Mucosa of descending colon (tissue), 3 donors: ENCODE measurements at places on chromosomes 12 and 14. TPM values are rescaled to one million over a fixed set of nuclear protein-coding genes. Genes with fewer than 3 reads are reported as not detected.

- no peak for DNase-seq
These were observed 2.4 kb upstream of the MLH3 start for GRCh38 chr14:75053396-75054291.

DNA sequence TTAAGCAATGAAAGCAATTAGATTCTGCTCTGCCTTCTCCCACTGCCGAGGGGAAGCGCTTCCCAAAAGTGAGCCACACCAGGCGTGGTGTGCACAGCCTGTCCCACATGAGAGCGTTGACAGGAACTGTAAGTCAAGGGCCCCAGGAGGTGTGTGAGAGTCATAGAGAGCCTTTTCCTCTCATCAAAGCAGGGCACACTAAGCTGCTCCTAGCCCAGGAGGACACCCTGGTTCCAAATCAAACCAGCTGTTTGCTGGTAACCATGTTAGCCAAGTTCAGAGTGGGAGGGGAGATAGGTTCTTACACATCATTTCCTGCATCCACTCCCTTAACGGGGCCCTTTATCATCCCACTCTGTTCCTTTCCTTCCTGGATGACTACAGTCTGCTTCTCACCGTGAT lies 98.3 kb downstream of the SPTSSA start:
- no peak for DNase-seq

Gene MMP19
- 5.0 TPM for total RNA-seq

Gene KRT71
- not detected for total RNA-seq

DNA sequence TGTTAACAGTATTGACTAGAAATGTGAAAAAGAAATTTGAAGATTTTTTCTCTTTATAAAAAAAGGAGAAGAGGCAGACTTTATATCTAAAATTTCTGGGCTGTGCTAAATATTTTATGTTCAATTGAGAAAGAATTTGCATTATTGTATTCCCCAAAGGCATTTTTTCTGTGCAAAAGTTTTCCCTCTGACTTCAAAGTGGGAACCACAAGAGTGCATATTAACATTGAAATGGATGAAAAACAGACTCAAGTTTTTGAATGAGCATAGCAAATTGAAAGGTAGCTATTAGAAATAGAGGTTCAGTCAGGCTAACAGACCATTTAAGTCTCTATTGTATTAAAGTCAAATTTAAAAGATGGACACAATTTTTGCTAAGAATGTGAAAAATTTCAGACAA lies 95.2 kb downstream of the RASSF9 start:
- DNase-seq: no peak

DNA sequence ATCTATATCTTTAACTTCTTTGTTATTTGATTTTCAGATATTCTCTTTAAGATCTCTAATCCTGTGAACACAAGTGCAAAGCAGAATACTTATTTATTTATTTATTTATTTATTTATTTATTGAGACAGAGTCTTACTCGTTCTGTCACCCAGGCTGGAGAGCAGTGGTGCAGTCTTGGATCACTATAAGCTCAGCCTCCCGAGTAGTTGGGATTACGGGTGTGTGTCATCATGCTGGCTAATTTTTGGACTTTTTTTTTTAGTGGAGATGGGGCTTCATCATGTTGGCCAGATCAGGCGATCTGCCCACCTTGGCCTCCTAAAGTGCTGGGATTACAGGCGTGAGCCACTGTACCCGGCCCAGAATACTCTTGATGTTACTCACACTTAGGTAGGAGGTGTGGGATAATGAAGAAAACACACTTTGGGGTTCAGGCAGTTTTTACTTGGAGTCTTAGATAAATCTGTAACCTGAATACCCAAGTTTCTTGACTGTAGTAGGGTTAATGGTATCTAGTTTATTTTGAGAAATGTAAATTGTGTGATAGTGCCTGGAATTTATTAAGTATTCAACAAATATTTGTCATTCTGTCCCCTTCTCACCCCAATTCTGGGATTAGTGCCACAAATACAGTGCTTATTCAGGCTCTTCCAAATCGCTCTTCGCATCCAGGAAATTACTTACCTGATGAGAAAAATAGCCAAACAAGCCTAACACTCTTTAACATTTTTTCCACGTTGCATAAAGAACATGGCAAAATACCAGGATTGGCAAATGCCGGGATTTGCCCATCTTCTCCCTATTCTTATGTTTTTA lies 33.0 kb downstream of the METAP2 start:
- DNase-seq: no peak

DNA sequence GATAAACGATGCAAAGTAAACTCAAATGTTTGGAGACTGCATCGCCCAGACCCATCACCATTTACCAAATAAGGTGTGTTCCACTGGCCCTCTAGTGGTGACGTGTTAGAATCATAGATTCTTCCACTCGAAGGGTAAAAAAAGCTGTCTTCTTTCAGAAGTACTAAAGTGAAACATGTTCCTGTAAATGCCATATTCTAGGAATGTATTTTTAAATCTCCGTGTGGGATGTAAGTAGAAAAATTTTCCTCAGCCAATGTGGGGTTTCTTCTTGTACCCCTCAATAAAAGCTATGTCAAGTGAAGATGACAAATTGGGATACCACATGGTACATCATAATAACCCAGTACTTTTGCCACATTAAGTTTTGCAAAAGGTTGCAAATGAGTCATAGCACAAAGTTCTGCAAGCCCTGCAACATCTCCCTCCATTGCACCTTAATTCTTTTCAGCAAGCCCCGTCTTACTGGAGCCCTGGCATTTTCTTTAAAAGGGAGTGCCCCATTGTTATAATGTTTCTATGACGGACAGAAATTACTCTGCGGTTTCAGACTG lies 100.8 kb downstream of the CCER1 start:
- no peak for DNase-seq

Gene HNF1A
- 6.5 TPM for total RNA-seq

DNA sequence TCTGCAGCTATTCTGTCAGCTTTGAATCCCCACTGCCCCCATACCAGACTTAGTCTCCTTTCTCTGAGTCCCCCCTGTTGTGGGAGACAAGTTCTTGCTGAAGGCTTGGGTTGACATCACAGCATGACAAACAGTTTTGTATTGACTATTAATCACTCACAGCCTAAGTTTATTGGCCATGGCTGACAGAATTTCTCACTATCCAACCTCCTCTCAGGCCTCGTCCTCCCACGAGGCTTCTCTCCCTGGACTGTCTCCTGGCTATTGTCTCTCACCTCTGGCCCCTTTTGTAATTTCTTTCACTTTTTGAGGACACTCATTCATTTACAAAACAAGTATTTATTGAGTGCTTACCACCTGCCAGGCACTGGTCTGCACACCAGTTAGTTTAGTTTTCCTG lies 35.2 kb upstream of the DCD start:
- no peak for DNase-seq

DNA sequence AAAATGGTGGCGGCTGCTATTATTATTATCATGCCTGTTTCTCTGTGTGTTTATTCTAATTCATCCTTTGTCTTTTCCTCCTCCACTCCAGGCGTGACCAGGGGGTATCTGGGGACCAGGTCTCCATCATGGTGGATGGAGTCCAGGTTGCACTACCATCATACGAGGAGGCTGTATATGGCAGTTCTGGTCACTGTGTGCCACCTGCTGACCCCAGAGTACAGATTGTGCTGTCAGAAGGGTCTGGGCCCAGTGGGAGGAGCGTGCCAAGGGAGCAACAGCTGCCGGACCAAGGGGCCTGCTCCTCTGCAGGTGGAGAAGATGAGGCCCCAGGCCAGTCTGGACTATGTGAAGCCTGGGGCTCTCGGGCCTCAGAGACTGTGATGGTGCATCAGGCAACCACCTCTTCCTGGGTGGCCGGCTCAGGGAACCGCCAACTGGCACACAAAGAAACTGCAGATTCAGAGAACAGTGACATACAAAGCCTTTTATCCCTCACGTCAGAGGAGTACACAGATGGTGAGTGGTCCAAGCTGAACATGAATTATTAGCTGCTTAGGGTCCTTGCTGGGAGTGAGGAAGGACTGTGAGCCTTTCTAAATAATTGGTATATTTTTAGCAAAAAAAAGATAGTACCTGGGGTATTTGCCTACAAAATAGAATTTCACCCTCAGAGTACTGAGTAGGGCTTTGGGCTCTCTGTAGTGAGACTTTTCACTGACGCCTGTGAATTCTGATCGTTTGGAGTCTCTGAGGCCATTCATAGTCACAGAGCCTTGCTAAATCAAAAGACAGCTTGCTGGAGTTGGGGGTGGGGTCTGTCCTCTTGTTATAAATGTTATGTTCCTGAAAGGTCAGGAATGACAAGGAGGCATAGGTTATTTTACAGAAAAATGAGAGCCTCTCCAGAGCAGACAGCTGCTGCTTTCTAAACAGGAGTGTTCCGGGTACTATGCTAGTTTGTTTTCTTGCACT lies 58.1 kb upstream of the SRSF5 start:
- DNase-seq: no peak

GRCh38 chr12:14185427-14186192 lies 179.9 kb upstream of the ATF7IP start:
- DNase-seq: no peak

- no peak for DNase-seq
These were observed 662.5 kb downstream of the DIO2 start for GRCh38 chr14:79548836-79549235.
